ENCODE measurements at places on chromosomes 2 and 18.

GRCh38 chr2:30947686-30948085, 140.4 kb upstream of the CAPN13 start:
- no peak for DNase-seq

DNA sequence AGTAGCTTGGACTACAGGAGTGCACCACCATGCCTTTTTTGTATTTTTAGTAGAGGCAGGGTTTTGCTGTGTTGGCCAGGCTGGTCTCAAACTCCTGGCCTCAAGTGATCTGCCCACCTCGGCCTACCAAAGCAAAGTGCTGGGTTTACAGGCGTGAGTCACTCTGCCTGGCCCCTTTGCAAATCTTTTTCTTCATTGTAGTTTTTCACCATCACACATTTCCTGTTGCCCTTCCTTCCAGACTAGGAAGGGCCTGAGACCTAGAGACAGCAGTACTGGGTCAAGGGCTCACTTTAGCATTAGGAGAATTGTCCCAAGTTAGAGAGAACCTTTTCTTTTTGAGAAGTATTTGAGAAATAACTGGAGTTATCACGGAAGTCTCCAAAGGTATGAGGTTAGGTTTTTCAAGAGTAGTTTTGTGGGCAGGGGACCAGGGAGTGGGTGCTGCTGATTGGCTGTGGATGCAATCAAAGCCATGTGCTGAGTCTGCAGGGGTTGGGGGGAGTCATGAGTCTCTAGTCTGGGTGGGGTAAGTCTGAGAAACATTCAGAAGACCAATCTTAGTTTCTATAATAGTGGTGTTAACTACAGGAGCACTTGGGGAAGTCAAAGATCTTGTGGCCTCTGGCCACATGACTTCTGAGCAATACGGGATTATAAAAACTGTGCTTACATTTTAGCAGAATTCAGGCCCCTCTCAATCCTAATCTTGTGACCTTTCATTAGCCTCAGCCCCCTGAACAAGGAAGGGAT, 23.7 kb downstream of the B3GNT2 start:
- DNase-seq: no peak

DNA sequence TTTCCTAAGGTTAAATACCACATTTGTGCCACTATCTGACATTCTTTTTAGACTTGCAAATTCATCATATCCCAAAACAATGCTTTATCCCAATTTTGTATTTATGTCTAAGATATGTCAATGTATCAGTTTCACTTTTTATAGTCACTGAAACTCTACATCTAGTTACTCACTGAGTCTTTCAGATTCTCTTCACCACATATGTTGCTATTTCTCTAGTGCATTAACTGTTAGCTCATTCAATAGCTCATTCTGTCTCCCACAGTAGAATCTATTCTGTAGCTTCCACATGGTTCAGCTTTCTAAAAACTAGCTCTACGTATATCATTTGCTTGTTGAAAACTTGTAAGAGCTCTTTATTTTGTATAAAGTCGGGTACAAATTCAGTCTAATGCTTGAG, 1420.6 kb upstream of the NXPH2 start:
- DNase-seq: no peak

DNA sequence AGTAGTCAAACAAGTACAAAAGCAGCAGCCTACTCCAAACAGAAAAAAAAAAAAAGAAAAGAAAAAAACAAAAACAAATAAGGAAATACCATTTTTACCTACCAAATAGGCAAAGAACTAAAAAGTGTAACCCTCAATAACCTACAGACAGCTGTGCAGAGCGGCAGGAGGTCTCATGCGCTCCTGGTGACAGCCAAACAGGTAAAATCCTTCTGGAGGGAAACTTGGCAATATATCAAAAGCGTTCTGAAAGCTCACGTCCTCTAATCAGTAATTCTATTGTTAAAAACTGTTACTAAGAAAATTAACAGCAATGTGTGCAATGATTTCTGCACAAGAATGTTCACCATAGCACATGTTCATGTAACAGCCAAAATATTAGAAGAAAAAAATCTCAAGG, 105.6 kb downstream of the AFF3 start:
- DNase-seq: no peak

DNA sequence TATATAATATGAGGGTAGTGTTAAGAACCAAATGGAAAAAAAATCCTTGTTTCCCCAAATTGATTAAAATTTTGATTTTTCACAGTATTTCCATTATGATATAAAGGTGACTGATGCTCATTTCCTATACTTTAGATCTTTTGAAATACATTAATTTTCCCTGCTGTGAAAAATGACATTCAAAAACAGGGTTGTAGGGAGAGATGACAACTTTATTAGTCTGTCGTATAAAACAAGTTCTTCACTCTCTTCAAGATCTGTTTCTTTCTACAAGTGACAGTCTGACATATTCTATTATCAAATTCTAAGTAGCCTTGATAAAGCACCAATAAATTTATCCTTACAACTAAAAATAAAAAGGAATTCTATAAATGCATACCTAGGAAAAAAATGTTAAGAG, 45.3 kb upstream of the VWC2L start:
- no peak for DNase-seq

DNA sequence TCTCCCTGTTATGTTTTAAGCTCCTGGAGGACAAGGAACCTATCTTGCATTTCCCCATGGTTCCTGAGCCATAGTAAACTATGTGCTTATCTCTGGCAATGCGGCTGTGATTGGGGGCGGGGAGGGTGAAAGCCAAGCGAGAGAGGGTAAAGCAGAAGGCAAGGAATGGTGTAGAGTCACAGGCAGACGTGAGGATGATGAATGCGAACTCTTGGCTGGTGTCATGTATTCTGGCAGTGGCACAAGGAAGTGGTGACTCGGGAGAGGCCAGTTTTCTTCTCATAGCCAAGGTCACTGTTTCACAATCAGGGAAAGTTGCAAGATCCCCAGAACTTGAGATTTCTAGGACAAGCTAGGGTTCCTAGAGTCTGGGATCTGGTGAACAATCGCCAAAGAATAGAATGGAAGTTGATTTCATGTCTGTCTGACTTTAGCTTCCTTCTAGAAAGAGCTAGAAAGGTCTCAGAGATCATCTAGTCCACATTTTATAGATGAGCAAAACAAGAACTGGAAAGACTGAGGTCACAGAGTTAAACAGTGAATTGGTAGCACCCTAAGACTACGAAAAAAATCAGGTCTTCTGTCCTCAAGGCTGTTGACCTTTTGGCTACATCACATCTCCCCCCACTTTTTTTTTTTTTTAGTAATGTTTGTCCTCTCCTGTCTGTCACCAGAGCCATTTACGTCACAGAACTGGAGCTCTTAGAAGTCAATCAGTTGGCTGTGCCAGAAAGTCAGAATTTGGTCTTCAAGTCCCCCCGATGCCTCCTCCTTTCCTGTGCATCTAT, 137.0 kb downstream of the BCL11A start:
- DNase-seq: no peak
